ENCODE measurements at places on chromosomes 7 and 10.
A peak's percentile ranks its signal among the peaks of the same experiment; 100 is the strongest.

DNA sequence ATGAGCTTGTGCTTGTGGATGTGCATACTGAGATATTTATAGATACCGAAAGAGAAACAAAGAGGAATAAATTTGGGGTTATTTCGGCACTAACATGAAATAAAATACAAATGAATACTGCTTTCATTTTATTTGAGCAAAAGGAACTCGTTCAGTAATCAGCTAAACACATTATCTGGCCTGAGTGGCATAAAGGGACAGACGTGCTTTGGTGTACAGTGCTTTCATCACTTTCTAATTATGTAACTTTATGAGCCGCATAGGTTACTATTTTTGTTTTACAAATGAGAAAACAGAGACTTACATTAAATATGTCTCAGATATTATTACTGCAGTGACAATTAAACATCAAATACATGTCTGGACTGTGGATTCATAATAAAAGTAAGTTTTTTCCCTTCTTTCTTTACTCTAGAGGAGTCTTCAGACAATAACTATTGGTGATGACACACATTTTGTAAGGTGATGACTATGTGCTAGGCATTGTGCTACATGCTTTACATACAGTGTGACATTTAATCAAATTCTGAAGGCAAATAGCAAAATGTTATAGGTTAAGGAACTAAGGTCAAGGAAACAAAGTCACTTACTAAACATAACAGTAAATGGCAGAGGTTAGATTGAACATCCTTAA is 503.3 kb downstream of the SORCS1 start:
- DNase-seq = no peak

- no peak for DNase-seq
Measured at GRCh38 chr7:90968871-90969270, 295.4 kb upstream of the FZD1 start.

- DNase-seq = no peak
Measured at GRCh38 chr7:18004372-18004771, 23.3 kb downstream of the PRPS1L1 start.

DNA sequence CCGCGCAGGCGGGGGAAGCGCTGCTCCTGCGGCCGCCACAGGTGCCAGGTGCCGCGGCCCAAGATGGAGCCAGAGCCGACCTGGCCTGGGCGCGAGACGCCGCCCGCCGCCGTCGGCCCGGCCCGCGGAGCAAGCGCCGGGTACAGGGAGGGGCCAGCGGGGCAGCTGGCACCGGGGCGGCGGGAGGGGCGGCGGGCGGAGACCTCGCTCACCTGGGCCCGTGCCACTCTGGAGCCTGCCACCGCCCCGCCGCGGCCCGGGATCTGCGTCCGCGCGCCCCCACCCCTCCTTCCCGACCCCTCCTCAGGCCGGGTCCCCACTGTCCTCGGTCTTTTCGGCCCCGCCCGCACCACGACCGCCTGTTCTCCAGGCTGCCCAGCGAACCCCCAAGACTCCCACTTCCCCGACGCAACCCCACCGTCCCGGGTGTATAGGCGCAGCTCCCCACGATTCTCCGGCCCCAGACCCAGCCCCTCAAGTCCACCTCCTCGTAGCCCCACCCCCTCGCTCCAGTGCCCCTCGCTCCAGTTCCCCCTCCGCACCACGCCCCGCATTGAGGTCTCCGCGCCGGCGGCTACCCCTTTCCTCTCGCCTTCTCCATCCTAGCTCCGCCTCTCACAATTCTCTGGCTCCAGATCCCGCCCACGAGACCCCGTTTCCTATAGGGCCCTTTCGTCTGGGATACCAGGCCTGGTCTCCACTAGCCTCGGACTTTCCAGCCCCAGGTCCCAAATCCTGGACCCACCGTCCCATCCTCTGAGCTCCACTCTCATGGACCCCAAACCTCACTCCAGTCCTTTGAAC is at the start of gene GPRIN2:
GPRIN2 (minus strand) TSS at position 144 of the 804 bp plus-strand sequence. CDS start 5,922 bp downstream, outside the sequence.
- DNase-seq = peak; percentile 10

DNA sequence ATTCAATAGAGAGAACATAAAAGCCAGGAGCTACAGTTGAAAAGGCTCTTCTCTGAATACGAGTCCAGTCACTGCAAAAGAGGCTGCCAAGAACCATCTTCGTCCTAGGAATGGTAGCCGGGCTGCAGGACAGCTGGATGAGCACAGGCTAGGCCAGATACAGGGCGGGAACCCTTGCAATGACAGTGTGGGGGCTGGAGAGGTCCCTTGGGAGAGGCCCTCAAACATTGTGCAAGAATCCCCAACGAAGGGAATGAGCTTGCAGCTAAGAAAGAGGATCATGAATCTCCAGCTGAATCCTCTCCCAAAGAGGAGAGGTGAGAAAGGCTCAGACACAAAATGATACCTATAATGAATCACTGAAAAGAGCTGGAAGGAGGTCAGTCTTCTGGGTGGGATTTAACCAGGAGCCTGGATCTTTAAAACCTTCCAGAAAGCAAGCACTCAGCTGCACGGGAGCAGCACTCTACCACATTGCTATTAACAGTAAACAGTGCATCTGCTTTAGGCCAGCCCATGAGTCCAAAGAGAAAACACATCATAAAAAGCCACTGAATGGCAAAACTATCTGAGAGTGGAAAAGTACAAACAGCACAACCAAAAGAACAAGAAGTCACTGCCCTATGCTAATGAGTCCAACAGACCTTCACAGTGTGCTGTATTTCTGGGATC is 287.9 kb downstream of the TNS3 start:
- no peak for DNase-seq

DNA sequence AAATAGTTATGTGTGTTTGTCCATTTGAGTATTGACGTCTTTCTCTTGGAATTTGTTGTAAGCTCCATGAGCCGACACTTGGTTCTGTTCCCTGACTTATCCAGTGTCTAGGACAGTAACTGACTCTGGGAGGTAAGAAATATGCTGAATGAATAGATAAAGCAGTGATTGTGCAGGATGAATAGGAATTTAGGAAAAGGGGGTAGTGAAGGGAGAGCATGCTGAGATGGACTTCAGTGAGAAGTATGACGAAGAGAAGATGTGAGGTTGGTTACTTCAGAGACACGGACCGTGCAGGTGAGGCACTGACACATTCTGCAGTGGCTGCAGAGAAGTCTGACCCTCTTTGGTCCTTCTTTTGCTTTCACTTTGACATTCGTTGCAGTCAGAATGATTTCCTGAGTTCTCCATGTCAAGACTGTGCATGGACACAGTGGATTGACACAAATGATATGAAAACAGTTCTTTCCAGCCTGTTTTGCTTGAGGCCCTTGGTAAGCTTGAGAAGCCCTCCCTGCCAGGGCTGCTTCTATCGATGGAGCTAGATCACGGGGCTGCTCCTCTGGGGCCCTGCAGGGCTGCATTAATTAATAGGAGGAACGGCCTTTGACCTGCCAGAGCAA is 261.5 kb upstream of the SORCS1 start:
- no peak for DNase-seq

DNA sequence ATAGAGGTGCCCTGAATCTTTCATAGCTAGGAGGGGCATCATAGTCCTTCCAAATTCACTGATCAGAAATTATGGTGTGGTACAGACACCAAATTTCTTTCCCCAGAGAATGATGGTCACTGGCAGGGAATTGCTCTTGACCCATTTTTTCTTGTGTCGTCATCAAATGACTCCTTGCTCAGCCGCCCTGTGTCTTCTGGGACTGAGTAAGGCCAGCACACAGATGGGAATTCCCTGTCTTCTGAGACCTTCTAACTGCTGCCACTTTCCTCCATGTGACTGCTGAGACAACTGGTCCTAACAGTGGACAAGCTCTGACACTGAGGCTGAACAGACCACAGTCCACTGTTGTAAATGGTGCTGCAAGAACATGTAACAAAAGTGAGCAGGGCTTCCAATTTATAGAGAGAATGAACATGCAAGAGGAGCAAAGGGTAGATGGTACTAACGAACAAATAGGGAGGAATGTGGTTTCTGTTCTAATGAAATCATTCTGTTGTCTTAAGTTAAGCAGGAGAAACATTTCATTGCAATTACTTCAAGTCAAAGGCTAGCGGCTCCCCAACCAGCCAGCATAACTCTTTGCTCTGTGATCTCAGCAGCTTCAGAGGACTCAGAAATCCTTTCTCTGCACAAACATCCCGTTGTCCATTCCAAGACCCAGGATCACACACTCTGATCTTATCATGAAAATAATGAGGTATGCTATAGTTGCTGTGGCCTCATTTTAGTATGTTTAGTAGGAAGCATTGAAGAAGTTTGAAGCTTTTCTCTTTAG is 235.9 kb upstream of the PRSS1 start:
- DNase-seq = no peak

DNA sequence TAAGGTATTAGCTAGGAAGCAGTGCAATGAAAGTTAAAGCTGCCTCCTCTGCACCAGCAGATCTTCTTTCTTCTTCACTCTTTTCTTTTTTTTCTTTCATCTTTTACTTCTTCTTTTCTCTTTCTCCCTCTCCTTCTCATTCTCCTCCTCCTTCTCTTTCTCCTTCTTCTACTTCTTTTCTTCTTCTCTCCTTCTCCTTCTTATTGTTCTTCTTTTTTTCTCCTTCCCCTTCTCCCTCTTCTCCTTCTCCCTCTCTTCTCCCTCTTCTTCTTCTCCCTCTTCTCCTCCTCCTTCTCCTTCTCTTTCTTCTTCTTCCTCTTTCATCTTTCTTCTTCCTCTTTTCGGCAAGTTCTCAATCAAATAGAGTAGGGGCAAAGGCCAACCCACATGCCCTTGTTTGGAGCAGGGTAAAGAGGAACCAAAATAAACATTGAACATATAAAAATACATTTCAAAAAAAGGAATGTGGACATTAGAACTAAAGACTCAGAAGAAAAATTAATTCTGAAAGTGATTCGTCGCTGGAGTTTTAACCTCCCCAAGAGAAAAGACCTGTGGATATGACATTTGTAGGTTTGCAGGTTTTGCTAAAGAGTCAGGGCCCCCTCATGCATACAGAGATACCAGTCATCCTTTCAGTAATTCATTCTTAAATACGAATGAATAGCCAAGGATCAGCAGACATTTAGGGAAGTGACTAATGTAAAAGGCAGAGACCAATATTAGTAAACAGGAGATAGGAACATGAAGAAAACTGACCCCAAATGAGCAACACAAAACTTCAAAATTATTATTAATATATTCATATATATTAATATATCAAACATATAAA is 93.0 kb upstream of the RSU1 start:
- DNase-seq = no peak

- no peak for DNase-seq
Measured at GRCh38 chr10:60187691-60188090, 202.0 kb downstream of the ANK3 start.

GRCh38 chr10:12465385-12466136 is 116.2 kb downstream of the CAMK1D start:
- DNase-seq = peak; percentile 27

GRCh38 chr7:21412957-21413356 is 14.9 kb upstream of the SP4 start:
- DNase-seq = no peak

DNA sequence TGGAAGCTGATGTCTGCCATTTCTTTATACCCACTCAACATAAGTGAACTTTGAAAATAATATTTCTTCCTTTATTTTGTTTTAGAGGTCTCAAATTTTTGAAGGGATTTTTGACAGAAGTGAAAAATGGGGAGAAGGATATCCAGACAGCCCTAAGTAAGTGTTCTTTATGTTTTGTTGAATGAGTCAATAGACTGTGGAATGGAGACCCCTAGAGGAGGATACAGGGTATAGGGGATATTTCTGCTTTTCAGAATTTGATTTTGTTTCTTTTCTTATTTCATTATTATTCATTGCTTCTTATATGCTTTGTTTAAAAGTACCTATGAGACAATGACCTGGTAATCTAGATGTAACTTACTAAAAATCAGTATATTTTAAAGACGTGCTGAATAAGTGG is 34.4 kb downstream of the PLEKHA8 start:
- no peak for DNase-seq

- no peak for DNase-seq
Measured at GRCh38 chr7:157707983-157708918, 371.4 kb downstream of the DNAJB6 start.

DNA sequence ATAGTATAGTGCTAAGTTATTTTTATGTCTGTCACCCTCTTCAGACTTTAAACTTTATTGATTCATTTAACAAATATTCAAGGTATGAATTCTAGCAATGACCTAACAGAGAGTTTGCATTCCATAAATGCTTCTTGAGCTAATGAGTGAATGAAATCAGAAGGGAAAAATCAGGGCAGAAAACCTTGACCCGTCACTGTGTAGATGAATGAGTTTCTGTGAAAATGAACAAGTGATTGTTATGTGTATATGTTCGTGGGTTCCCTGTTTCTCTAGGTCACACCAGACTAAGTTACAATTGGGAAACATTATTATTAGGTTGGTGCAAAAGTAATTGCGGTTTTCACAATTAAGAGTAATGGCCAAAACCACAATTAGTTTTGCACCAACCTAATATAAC is 30.1 kb downstream of the APBB1IP start:
- no peak for DNase-seq

DNA sequence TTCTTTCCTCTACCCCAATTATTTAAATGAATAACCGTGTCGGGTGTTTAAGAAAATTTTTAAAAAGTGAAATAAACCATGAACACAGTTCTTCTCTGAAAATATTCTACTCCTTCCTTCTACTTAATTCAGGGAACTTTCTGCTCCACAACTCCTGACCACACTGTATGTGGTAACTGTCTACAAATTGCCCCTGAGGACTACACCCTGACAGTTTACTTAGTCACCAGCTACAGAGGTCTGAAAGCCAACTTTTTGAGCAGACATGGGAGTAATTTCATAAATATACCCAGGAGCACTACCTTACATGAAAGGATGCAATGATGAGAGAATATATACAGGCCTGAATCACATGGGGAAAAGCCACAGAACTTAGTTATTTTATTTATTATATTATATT is 523.2 kb upstream of the SORCS1 start:
- no peak for DNase-seq

- DNase-seq = no peak
Measured at GRCh38 chr10:44389556-44389955, 4.7 kb upstream of the CXCL12 start.

DNA sequence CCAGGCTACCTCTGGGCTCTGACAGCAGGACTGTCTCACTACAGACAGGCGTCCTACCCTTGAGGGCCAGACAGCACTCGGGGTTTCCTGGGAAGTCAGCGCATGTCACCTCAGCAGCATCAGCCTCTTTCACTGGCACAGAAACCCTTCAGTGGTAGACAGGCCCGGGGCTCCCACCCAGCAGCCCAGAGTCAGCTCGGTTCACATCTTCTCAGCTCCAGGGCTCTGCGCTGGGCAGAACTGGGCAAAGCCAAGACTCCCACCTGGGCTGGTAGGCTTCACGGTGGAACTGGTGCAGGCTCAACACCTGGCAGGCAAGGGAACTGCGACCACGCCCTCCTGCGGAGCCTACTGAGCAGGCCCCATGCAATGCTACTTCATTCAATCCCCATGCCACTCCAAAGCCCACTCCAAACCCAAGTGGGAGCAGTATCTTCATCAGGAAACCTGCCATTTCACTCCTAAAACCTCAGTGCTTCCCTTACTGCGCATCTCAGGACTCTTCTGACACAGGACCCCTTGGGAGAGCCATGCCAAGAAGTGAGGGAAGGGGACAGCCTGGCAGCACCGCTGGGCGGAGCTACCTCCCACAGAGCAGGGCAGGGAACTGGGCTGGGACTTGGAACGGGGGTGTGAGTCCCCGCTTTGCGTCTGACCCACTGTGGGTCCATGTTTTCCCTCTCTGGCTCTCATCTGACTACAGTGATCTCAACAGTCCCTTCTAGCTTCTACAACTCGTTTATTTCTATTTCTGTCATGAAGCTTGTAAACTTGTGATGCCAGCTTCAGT is 60.4 kb downstream of the SCRN1 start:
- DNase-seq = no peak

GRCh38 chr7:27533652-27534081 is 129.0 kb downstream of the HIBADH start:
- no peak for DNase-seq
